ENCODE measurements at places on chromosomes 6 and 20. TPM values are rescaled to one million over a fixed set of nuclear protein-coding genes. Genes with fewer than 3 reads are reported as not detected.

PGC gene
- total RNA-seq = not detected

MDFI gene
- total RNA-seq = 5.4 TPM

CYP39A1 gene
- 1.5 TPM for total RNA-seq

EMILIN3 gene
- total RNA-seq = 1.4 TPM

ANKRD66 gene
- not detected for total RNA-seq

ZNF341 gene
- total RNA-seq = 2.0 TPM

KHDC1L gene
- total RNA-seq = not detected

GPR6 gene
- total RNA-seq = not detected

GRCh38 chr20:45406260-45407066 is 1.6 kb upstream of the DBNDD2 start:
- peak; percentile 94 for DNase-seq

DNA sequence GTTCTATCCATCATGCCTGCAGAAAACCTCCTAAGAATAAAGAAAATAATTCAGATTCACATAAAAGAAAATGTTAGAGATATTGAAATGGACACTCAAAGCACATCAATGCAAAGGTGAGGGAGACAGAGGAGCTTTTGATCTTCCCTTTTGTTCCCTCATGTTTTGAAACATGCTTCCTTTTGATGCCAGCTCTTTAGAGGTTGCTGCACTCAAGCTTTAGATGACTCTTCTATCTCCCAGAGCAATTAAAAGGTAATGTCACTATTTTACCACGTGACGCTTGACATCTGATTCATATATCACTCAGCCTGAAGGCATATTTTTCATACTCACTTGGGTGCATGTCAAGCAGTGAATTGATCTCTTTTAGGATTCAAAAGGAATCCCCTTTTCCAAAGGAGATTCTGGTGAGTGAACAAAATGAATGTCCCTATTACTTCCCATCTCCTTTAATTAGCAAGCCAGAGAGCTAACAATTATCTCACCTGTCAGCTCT is 1026.7 kb downstream of the KIF16B start:
- no peak for DNase-seq

DNA sequence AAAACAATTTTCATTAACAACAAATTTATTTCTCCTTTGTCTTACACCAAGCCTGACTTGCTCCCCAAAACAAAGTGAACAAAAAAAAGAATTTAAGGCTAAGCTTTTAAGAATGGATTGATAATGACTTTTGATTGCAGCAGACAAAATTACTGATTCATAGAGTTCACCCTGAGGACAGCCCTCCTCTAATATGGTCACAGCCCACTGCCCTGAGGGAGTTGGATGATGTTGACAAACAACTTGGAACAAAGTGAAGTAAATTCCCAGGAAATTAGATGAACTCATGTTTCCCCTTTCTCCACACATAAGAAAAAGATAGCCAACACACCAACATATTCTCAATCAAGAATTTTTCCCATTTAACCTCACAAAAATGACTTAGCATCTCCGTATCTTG is 7.7 kb upstream of the ISM1 start:
- no peak for DNase-seq

- no peak for DNase-seq
Observed at GRCh38 chr6:3196770-3197169, 30.7 kb downstream of the TUBB2B start.

GRCh38 chr20:22616551-22616950 is 32.2 kb upstream of the FOXA2 start:
- no peak for DNase-seq

DNA sequence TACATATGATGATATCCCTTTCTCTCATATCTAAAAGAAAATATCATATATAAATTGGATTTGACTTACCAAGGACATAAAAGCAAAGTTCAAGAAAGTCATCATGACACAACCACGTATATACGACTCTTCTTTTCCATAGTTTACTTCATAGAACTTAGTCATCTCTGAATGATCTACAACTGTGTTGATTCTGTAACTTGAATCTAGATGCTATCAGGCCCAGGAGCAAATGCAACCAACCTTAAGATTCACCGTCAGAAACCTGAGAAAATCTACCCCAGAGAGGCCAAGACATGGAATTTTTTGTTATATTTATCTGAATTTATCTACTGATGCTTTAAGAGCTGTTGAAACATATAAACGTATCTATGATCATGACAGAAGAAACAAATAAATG is 165.6 kb downstream of the PDE10A start:
- DNase-seq = no peak

DNA sequence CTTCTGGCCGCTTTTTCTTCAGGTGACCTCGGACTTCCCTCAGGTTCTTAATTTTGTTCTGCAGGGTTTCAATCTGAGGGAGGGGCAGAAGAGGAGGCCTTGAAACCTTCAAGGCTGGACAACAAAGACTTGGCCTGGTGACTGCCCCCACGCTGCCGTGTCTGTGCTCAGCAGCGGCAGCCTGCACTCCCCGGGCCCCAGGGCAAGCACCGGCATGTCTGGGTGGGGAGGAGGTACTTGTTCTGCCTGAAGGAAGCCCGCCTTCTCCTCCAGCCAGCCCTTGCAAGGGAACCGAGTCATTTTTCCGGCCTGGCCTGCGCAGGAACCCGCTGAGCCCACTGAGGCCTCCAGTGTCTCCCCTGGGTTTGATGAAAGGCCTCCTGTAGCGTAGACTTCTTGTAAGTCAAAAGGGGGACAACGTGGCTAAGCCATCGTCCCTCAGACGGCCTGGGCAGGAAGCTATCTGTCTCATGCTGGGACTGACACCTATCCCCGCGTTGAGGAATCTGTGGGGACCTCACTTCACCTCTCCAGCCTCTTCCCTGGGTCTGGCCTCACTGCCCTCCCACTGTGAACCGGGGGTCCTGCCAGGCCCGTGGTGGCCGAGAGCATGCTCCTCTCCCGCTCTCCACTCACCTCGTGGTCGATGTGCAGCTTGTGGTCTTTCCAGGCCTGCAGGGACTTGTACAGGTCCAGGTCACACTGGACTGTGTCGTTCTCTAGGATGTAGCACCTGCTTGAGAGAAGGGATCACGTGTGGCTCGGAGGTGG is 119.9 kb downstream of the SULF2 start:
- DNase-seq = no peak

GRCh38 chr6:111750753-111751673 is 122.2 kb downstream of the FYN start:
- DNase-seq = no peak

DNA sequence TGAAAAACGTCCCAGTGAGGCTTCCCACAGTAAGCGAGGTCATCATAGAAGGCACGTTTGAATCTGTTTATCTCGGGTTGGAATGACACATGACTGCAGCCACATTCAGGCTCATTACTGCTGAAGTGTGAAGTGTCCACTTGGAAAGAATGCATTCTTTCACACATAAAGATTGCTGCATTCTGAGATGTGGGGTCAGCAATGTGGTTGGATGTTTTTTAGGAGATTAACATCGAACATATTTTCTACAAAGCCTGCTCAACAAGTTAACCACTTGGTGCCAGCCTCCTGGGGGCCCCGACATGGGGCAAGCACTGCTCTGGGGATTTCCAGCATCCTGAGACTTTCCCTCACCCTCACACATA is 79.9 kb downstream of the BMP6 start:
- no peak for DNase-seq

GRCh38 chr6:127547215-127547614 is 28.1 kb upstream of the MTCL3 start:
- DNase-seq = no peak

All from posterior vena cava (tissue), 2 donors.